ENCODE measurements at places on chromosomes 16 and 17. TPM values are rescaled to one million over a fixed set of nuclear protein-coding genes. Genes with fewer than 3 reads are reported as not detected.

GINS2 gene
- total RNA-seq = 19.1 TPM

DNA sequence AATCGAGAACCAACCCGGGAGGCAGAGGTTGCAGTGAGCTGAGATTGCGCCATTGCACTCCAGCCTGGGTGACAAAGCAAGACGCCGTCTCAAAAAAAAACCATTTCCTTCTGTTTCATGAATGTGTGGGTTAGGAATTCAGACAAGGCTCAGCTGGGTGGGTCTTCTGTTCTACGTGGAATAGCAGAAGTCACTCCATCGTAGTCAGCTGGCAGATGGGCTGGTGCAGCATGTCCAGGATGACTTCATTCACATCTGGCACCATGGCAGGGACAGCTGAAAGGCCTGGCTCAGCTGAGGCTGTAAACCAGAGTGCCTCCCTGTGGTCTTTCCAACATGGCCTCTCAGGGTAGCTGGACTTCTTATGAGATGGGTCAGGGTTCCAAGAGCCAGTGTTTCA, 89.0 kb downstream of the C17orf67 start:
- no peak for DNase-seq

DNA sequence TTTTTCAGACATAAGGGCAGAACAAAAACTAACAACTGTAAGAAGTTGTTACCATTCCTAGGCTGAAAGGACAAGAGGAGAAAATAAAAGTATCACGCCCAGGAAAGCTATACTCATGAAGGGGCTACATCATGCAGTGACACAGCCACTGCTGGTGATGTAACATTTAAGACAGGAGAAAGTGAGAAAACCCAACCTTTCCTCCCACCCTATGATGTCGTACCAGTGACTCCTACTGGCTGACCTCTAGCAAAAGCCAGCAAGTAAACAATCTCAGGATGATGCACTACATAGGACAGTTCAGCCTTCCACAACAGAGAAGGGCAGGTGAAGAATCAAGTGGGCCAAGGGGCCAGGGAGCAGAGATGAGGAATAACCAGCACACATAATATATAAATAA, 14.0 kb upstream of the OR1E2 start:
- no peak for DNase-seq

DNA sequence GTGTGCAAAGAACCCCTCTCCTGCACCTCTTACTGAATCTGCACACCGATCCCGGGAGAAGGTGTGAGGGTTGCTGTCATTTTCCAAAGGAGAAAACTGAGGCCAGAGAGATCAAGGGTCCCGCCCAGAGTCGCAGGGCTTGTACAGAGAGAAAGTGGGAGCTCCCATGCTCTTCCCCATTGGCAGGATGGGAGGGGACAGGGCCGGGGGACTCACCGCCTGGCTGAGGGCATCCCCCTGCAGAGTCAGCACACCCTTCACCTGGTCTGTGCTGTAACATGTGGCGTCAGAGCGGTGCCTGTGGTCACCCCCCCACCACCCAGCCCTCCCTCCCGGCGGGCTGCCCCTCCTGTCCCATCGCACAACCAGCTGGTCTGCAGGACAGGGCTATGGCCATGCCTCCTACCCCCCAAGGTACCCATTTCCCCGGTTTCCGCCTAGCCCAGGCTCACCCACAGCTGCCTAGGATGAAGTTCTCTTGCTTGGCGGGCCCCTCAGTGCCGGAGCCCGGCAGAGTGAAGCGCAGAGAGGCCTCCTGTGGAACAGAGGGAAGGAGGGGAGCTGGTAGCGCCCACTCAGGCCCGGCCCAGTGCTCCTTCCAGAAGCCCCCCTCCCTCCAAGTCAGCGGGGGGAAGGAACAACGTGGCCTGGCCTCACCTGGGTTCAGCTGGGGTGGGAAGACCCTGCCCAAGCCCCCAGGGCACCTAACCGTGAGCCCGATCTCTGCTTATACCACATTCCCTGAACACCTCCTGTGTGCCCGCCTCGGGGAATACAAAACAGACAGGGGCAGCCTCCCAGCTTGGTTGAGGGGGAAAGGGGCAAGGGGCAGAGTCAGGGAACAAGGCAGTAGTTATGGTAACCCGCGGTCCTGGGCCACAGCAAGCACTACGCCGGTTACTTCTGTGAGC, 1.1 kb downstream of the ROGDI start:
- DNase-seq = no peak

Data from fibroblast of the aortic adventitia (primary cell).